Left kidney (tissue), 8 donors: ENCODE measurements at places on chromosomes 5 and 9.

- no peak for DNase-seq
These were observed 26.7 kb downstream of the RNF145 start for GRCh38 chr5:159182691-159183090.

DNA sequence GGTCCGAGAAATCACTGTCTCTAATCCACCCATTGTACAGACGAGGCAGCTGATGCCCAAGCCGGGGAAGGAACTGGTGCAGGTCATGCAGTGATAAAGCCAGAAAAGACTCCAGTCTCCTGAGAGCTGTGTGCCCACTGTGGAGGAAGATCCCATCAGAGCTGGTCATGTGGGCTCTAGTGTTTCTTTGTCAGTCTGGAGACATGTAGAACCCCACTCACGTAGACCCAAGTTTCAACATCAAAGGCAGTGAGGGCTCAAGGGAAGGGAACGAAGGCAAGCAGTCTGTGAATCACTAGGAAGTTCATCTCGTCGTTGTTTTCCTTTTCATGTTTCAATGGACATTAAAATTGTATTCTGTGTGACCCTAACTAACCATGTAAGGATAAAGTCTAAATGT is 14.6 kb upstream of the GLIPR2 start:
- no peak for DNase-seq

DNA sequence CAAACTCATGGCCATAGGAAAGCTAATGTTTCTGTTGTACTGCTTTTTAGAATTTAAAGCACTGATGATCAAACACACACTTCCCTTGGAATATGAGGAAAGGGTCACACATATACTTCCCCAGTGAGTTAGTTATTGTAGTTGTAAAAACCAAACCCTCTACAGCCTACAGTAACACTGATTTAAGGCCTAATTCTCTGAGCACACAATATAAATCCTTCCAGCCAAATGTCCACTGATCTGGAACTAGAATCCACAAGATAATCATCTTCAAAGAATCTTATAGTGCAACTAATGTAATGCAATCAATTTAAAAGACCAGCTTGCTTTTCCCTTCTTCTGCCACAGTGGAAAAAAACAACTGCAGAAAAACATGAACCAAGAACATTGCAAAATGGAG is 219.3 kb downstream of the CAAP1 start:
- DNase-seq = no peak

GRCh38 chr9:68706363-68707201 is 1.5 kb downstream of the PIP5K1B start:
- DNase-seq = peak; percentile 30

GRCh38 chr5:123429221-123429954 is 6.2 kb upstream of the CEP120 start:
- DNase-seq = no peak

DNA sequence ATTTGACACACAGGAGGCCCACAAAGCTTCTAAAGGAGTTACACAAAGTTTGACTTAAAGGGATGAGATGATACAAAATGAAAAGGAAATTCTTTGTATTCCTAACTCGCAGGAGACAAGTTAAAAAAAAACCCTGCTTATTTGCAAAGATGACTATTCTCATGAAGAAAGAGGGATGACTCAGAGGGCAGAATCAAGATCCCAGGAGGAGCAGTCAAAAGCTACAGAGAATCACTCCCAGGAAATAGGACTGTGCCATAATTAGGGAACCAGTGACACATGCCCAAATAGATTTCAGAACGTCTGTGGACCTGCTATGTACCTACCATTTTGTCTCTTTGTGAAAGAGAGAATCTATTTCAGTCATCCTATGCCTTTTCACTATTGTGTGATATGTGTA is 103.5 kb upstream of the ARRDC3 start:
- no peak for DNase-seq

DNA sequence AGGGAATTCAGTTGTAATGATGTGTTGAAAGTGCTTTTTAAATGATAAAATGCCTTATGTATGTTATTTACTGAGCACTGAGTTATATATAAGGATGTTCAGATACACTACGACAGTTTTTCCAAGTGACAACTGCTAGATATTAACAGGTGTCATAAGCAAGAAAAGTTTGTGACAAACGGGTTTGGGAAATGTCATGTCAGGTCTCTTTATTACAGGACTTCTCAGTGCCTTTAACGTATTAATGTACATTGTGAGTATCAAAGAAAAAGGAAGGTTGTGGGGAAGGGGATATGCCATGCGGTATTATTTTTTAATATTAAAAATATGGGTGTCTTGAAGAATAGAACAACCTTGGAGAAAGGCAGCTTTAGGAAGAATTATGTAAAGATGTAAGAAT is 56.4 kb downstream of the RAI14 start:
- no peak for DNase-seq

DNA sequence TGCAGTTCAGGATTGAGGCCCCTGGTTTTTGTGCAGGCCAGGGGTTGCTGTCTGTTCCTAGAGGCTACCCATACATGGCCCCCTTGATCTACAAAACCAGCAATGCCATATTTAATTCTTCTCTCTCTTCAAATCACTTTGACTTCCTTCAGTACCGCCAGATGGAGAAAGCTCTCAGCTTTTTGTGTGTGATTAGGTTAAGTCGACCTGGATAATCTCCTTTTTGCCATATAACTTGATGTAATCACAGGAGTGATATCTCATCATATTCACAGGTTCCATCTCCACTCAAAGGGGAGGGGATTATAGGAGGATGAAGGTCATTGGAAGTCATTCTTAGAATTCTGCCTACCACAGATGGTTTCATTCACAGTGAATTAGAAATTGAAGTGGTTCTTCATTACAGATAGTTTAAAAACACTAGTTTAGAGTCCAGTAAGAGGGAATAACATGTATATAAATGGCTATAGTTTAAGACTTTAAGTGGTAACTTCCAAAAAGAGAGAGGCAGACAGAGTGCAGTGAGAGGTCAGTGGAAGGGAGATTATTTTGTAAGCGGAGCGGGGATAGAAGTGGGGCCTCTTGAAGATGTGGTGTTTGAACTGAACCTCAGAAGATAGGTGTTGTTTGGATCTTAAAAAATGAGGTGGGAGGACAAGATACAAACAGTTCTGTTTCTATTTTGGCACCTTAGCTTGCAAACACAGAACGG is 85.9 kb downstream of the GALNT10 start:
- no peak for DNase-seq

DNA sequence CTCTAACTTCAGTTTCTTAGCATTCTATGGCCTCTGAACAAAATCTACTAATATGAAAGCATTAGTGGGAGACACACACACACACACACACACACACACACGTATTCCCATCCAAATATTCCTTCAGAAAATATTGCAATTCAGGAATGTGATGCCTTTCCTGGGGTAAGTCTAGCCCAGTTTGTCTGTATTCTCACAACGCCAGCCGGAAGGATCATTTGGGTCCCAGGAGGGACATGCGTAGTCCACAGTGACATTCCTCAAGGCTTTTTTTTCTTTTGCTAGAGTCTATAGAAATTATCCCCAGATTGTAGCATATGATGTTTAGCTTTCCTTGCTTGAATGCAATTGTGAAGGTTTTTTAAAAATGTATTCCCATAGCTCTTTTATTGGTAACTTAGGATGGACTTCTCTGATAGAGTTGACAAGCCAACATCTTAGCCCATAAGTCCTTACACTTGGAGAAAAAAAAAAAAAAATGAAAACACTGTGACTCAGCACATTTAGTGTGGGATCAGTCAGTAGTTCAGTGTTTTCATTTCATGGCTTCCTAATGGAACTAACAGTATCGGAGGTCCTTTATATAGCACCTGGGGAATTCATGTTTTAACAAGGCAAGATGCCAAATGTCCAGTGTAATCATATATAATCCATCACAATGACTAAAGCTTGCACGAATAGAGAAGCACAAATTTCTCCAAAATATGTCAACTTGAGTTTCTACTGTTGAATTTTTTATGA is 316.5 kb downstream of the DIRAS2 start:
- DNase-seq = no peak

- peak; percentile 39 for DNase-seq
These were observed 89.6 kb downstream of the CCDC171 start for GRCh38 chr9:15642369-15642962.

GRCh38 chr5:8247049-8247899 is 378.3 kb downstream of the MTRR start:
- DNase-seq = no peak

GRCh38 chr5:25025831-25026230 is 381.1 kb upstream of the CDH10 start:
- DNase-seq = no peak

DNA sequence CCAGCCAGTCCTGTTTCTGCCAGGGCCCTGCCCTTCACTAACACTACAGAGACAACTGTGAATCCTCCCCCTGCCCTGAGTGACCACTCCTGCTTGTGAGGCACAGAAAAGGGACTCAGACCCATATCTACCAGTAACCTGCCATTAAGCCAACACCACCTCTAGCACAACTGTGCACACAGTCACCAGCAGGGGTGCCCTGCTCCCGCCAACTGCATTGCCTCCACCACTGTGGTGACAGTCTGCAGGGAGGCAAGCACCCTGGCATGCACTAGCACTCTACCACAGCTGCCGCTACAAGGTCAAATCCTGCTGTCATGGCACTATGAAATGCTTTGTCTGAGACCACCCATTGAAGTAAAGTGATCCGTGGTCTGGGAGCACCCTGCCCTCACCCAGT is 1028.5 kb upstream of the CDH9 start:
- no peak for DNase-seq

GRCh38 chr9:114224247-114224610 is 68.9 kb downstream of the COL27A1 start:
- no peak for DNase-seq

- DNase-seq = no peak
These were observed 152.8 kb upstream of the IER5L start for GRCh38 chr9:129330711-129331492.

GRCh38 chr5:177134697-177135225 is 1.2 kb downstream of the NSD1 start:
- no peak for DNase-seq

DNA sequence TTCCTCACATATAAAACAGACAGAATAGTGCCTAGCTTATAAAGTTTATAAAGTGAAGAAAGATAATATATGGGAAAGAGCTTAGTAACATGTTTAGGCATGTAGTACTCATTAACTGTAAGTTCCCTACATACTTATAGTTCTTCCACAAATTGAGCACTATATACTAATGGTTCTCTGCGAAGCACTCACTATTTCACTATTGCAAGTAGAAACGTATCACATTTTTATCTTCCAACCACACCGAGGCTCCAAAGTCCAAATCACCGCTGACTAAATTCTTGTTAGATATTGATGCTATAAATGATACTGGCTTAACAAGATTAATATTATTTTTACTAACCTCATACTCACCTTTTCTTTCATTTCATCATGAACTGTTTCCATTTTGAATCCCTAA is 61.0 kb downstream of the FBXW11 start:
- no peak for DNase-seq

GRCh38 chr9:37710046-37710445 is 43.6 kb upstream of the TRMT10B start:
- no peak for DNase-seq

DNA sequence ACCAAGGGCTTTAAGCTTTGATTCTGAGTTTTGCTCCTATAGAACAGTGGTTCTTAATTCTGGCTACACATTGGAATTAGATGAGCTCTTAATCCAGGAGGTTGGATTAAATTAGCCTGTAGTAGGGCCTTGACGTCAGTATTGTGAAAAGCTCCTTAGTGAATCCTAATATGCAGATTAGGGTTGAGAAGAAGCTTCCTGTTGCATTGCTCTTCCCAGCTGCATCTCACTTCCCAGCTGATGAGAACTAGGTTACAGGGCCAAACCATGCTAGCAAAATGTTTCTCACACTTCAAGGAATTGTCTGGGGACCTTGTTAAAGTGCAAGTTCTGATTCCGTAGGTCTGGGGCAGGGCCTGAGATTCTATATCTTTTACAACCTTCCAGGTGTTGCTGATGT is 300.0 kb downstream of the ZSWIM6 start:
- DNase-seq = no peak

- DNase-seq = no peak
These were observed 381.4 kb downstream of the ACTL7B start for GRCh38 chr9:108474356-108474755.

DNA sequence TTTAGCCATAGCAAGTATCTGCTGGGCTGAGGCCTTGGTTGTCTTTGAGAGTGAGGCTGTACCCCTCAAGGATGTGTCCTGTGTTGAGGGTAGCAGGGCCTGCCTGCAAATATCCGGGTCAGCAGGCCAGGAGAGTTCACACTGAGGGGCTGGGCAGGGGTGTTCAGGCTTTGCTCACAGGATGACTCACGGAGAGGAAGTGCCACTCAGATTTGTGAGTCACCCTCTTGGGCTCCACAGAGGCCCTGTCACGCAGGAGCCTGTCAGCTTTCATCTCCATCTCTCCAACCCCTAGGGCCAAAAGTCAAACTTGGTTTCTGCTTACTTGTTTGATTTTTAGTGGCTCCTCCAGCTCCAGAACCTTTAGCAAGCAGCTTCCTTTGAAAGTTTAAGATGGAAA is 211.5 kb downstream of the SEC61B start:
- DNase-seq = no peak

GRCh38 chr5:123805300-123805699 is 293.3 kb downstream of the CSNK1G3 start:
- no peak for DNase-seq

DNA sequence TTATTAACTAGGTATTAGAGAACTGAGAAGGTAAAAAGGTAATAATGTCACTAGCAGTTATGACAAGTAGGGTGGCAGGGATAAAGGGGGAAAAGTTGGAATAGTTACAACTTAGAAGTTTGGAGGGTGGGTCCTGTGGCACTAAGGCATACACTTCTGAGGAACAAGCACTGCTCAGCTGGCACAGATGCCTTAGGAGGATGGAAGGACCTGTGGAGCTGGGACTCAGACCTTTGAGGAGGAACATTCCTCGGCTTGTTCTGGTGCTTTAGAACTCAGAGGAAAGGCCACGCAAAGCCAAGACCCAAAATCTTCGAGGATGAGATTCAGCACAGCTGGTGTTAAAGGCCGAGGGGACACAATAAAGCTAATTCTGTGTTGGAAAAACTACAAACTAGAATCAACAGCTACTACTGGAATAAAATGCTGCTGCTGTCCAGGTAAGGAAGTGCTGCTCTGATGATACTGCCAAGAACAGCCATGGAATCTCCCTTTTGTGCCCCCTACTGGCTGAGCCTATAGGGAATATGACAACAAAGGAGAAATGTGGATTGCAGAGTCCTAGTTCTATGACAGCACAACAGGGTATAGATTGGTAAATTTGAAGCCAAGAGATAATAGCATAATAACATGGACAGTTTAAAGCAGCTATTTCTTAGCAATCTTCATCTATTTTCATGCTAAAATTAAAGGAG is 126.7 kb downstream of the SLC25A46 start:
- peak; percentile 13 for DNase-seq

GRCh38 chr5:146794326-146795029 is 84.1 kb downstream of the PPP2R2B start:
- DNase-seq = no peak

- DNase-seq = no peak
These were observed 349.9 kb downstream of the PIK3R1 start for GRCh38 chr5:68565427-68565826.

- DNase-seq = no peak
These were observed 6.0 kb downstream of the TRIM7 start for GRCh38 chr5:181198905-181199519.

- DNase-seq = no peak
These were observed 3.7 kb upstream of the UCK1 start for GRCh38 chr9:131534721-131535237.

- no peak for DNase-seq
These were observed 133.0 kb upstream of the TMEM161B start for GRCh38 chr5:88401686-88402085.

- no peak for DNase-seq
These were observed 6.3 kb downstream of the MYO10 start for GRCh38 chr5:16929831-16930230.
